ENCODE measurements at places on chromosomes 3 and 15.

- DNase-seq, result no peak
Observed at GRCh38 chr3:61848885-61849284, 287.5 kb downstream of the PTPRG start.

DNA sequence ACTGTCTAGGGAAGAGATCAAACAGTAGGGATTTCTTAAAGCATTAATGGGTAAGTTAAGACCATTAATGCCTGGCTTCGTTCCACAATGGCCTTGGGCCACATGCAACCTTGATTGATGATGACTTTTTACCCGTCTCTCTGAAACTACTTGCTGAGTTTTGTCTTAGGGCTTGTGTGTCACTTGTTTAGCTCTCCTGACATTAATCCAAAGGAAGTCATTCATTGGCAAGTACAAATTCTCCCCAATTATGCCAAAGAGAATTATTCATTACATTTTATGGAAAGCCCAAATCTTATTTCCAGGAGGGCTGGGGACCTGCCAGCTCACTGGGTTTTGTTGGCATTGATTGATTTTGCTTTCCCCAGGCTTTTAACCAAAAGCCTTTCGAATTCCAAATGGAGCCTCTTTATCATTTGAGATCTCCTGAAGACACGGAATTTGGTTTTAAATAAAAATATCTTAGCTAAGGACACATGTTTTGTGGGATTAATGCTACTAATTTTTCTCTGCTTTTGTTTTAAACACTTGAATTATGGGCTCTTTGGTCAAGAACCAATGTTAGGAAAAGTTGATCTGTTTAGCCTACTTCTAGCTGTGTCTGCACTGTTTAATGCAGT lies 40.7 kb downstream of the SERPINI1 start:
- DNase-seq, result no peak

- no peak for DNase-seq
Observed at GRCh38 chr3:143478115-143478693, 358.6 kb downstream of the CHST2 start.

DNA sequence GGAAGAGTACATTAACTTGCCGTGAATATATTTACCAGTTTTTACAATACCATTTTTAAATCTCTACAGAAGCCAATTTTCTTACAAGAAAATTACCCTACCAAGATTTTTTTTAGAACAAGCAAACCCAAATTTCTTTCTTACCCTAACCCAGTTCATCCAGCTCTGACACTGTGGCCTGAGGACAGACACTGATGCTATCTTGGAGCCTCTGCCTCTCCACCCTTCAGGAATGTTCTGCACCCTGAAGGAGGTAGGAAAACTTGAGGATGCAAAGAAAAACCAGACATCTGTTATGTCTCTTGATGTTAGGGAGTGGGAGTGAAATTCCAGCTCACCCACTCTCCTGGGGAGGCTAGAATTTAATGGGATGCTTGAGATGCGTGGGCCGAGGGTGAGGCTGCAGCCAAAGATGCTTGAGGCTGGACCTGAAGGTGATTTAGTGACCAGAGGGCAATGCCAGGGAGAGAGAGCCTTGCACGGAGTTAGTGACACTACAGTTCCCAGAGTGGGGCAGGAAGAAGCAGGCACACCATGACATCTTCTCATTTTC lies 69.9 kb downstream of the LIPC start:
- DNase-seq, result no peak

DNA sequence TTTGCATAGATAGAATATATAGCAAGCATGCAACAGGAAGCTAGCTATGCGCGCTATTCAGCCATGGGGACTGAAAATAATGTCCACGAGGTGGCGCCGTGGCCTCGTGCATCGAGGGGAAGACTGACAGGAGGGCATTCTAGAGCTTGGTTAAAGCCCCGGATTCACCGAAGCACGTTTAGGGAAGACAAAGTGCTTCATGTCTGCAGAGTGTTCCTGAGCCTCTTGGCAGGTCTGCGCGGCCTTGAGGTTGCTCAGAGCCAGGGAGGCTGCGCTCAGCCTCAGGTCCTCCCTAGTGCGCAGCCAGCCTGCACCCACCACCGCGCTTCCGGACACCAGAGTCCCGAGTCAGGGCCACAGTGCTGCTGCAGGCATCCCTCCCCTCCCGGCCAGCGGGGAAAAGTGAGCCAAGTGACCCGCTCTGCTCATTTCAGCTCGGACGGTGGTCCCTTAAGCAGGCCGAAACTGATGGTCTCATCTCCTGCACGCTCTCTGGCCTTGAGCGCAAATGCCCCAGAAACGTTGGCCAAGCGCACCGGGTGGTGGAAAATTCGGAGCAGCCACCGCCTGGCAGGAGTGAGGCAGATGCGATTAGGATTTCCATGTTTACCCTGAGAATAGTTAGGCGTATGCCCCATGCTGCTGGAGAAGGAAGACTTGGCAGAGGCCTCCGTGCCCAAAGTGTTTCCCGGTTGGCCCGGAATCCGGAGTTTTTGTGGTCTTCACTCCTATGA lies 24.8 kb downstream of the GABRA5 start:
- DNase-seq, result peak; percentile 90

- DNase-seq, result no peak
Observed at GRCh38 chr3:21955406-21955805, 204.4 kb upstream of the ZNF385D start.

DNA sequence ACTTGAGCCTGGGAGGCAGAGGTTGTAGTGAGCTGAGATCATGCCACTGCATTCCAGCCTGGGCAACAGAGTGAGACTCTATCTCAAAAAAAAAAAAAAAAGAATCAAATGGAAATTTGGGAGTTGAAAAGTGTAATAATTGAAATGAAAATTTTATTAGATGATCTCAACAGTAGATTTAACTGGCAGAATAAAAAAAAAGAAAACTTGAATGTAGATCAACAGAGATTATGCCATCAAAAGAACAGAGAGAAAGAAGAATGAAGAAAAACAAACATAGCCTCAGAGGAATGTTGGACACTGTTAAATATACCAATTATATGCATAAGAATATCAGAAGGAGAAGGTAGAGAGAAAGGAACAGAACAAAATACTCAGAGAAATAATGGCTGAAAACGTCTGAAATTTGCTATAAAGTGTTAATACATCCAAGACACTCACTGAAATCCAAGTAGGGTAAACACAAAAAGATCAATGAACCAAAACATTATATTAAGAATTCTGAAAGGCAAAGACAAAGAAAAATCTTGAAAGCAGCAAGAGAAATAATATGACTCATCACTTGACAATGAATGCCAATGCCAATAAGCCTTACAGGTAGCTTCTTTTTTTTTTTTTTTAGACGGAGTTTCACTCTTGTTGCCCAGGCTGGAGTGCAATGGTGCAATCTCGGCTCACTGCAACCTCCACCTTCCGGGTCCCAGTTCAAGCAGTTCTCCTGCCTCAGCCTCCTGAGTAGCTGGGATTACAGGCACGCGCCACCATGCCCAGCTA lies 14.6 kb upstream of the ELP6 start:
- no peak for DNase-seq

GRCh38 chr3:142319094-142319493 lies 93.7 kb upstream of the GK5 start:
- no peak for DNase-seq

DNA sequence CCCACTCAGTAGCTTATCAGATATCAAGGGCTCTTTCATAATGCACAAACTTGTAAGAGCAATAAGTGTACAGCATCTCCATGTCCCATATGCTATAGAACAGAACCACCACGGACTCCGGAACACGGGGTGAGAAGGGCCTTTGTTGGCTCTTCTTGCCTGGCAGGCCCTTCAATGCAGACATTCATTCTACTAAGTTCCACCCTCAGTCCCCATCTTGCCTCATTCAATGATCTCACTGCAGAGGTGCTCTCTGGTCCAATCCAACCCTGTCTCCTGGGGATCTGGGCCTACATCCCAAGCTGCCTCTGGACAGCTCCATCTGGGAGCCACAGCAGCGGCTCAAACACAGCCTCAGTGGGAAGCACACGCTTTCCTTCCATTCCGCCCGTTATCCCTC lies 16.8 kb downstream of the HACD2 start:
- DNase-seq, result no peak

GRCh38 chr3:168273917-168274316 lies 178.2 kb upstream of the GOLIM4 start:
- DNase-seq, result no peak

DNA sequence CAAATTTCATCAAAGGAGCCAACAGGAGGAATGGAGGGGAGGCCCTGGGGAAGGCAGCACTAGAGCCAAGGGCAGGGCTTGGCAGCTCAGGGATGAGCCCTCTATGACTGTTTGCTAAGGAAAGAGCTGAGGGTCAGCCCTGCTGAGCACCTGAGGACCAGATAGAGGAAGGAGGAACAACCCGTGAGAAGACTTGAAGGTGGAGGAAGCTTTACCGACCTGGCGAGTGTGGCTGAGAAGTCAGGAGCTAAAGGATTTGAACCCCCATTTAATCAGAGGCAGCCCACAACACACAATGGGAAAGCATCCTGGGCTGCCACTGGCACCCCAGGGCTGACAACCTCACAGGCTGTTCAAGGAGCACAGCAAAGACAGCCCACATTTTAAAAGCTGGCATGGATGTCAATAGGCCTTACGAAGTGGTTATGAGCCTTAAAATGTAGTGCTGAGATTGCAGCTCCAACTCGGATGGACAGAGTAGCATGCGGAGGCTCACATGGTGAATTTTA lies 20.7 kb upstream of the LRRC2 start:
- no peak for DNase-seq

DNA sequence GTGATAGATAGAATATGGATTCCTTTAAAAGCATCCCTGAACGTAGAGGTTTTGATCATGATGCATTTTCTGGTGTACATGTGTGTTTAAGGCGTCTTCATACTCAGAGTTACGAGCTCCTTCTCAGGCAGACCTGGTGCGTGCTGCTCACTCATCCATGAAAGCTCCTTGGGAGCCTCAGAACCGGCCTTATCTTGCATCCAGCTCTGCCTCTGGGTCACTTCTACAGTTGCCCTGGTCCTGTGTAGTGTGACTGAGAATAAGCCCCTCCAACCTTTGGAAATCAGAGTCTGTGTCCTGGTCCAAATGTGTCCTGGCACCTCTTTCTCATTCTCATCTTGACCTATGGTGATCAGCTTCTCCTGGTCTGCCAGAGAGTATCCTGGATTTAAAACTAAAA lies 17.3 kb upstream of the RARRES1 start:
- no peak for DNase-seq

- DNase-seq, result no peak
Observed at GRCh38 chr3:19596408-19596807, 337.6 kb downstream of the EFHB start.

DNA sequence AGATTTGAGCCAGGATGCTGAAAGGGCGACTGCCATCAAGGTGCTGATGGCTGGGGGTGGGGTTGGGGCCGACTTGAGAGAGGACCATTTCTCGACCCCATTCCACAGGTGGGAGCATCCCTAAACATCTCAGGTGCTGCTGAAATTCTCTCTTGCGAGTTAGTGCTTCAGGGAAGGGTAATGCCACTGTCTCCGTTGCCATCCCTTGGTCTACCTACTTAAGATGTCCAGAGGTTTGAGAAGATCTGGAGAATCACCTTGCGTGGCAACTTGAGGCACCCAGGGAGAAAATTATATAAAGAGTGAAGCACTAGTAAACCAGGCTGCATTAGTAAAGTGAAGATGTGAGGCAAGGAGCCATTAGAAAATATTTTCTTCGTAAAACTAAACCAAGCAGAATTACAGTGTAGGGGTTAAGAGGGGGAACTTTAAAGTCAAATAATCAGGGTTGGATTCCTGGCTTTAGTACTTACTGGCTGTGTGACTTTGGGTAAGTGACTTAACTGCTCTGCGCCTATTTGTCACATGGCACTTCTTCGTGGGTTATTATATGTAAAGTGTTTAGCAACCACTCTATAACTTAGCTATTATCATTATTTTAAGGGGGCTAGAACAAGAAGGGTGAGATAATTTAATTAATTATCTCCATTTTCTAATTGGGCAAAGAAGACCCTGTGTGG lies 662 bp upstream of the RFTN1 start:
- DNase-seq, result no peak

- DNase-seq, result no peak
Observed at GRCh38 chr3:173789530-173790162, 392.1 kb downstream of the NLGN1 start.

GRCh38 chr15:100096700-100097099 lies 245.1 kb downstream of the ADAMTS17 start:
- no peak for DNase-seq

- no peak for DNase-seq
Observed at GRCh38 chr15:78073046-78073787, 4.3 kb downstream of the TBC1D2B start.

GRCh38 chr15:92821491-92822116 lies 78.5 kb upstream of the CHD2 start:
- DNase-seq, result no peak

GRCh38 chr15:93170329-93170728 lies 81.3 kb upstream of the RGMA start:
- no peak for DNase-seq

GRCh38 chr3:111781561-111782446 lies 77.3 kb upstream of the PHLDB2 start:
- no peak for DNase-seq

DNA sequence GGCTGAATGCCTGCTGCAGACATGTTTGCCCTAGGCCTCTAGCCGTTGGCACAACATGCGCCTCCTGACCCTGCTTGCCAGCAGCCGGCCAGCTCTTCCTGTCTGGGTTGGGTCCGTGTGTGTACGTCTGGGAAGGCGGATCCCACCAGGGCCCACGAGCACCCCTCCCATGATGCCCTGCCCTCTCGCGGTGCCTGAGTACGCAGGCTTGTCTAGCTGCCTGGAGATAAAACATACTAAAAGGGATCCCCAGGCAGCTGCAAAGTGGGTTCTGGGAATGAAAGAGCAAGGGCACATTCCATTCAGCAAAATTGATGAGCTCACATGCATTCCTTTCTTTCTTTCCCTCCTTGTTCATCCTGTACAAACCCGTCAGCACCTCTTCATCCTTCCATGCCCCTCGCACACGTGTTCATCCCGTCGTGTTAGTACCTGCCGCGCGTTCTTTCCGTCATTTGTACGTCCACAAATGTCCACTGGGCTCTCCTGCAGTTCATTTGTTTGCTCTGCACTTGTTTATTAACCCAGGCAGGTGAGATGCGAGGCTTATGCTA lies 74.3 kb downstream of the FBLN2 start:
- DNase-seq, result no peak

DNA sequence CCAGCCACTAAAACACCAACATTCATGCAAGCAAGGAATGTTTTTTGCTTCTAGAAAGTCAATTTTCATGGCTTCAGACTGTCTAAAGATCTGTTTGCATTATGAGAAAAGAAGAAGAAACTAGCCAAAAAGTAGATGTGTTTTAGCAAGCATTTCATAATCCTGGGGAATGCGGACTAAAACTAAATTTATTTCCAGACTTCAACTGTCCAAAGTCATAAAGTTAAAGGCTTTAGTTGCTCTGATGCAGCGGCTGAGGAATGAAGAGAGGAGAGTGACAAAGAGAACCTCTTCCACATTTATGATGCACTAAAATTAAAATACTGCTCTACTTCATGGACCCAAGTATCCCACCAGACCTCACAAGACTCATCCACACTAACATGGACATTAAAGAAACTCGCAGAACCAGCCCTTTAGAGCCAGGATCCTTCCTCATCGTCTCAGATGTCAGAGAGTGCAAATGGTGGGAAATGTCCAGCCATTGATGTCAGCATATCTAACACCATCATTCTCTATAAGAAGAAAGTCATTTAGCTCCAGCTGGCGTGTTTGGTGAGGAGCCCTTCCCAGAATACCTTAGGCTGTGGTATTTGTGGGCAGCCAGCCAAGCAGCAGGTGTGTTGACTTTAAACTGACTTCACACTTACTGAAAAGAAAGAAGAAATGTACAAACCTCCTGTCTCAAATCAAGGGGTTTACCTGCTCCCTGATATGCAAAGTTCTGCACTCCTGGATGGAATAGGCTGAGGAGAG lies 17.4 kb downstream of the FYCO1 start:
- no peak for DNase-seq

- no peak for DNase-seq
Observed at GRCh38 chr15:72818632-72819031, 35.1 kb upstream of the ADPGK start.

GRCh38 chr15:55770261-55770660 lies 27.3 kb upstream of the PRTG start:
- no peak for DNase-seq
